ENCODE measurements at places on chromosomes 13 and 19.

DNA sequence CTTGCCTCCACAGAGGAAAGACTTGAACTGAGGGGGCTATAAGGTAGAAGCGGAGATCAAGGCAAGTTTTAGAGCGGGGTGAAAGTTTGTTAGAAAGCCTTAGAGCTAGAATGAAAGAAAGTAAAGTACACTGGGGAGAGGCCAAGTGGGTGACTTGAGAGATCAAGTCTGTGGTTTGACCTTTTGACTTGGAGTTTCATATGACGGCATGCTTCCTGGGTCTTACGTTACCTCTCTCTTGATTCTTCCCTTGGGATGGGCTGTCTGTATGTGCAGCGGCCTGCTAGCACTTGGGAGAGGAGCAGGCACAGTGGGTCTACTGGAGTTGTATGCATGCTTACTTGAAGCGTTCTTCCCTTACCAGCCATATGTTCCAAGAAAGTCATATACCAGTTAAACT, 1768.5 kb downstream of the PCDH9 start:
- ATAC-seq = no peak

DNA sequence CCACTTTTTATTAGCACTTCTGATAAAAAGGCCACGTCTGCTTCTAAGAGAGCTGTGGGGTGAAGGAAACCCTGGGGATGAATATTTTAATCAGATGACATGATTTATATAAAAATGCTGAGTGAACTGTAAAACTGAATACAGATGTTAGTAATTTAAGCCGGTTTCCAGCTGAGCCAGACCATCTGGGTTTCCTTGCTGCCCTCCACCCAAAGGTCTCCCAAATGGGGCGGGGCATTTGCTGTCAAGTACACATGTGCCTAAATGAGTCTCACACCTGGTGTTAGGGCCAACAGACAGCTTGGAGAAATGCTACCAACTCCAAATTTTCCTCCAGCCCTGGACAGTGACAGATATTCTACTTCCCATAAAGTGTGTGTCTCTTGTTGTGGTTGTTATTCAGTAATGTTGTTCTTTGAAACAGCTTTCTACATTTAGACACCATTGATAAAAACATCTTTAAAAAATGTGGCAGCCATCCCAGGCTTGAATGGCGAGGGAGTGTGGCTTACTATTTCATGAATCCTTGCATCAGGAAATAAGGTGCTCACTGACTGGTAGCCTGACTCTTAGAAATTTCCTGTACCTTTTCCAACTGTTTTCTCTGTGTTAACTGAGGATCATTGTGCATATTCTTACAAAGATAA, 350.4 kb downstream of the MTUS2 start:
- ATAC-seq = no peak

GRCh38 chr13:75165543-75166230, 316.3 kb downstream of the TBC1D4 start:
- no peak for ATAC-seq

DNA sequence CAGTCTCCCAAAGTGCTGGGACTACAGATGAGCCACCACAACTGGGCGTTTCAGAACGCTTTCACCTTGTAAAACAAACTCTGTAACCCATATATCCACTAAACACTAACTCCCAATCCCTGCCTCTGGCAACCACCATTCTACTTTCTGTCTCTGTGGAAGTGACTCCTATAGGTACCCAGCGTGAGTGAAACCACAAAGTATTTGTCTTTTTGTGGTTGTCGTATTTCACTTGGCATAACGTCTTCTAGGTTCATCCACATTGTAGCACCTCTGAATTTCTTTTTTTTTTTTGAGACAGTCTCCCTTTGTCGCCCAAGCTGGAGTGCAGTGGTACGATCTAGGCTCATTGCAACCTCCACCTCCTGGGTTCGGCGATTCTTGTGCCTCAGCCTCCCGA, 44.8 kb downstream of the BRD4 start:
- ATAC-seq = no peak

- no peak for ATAC-seq
Measured at GRCh38 chr19:57800696-57801095, 14.0 kb downstream of the ZNF552 start.

GRCh38 chr13:46633416-46633815, 80.4 kb downstream of the LRCH1 start:
- ATAC-seq = no peak

- ATAC-seq = no peak
Measured at GRCh38 chr13:41942462-41943094, 18.3 kb downstream of the VWA8 start.

- no peak for ATAC-seq
Measured at GRCh38 chr13:114071410-114071809, 61.0 kb downstream of the RASA3 start.

DNA sequence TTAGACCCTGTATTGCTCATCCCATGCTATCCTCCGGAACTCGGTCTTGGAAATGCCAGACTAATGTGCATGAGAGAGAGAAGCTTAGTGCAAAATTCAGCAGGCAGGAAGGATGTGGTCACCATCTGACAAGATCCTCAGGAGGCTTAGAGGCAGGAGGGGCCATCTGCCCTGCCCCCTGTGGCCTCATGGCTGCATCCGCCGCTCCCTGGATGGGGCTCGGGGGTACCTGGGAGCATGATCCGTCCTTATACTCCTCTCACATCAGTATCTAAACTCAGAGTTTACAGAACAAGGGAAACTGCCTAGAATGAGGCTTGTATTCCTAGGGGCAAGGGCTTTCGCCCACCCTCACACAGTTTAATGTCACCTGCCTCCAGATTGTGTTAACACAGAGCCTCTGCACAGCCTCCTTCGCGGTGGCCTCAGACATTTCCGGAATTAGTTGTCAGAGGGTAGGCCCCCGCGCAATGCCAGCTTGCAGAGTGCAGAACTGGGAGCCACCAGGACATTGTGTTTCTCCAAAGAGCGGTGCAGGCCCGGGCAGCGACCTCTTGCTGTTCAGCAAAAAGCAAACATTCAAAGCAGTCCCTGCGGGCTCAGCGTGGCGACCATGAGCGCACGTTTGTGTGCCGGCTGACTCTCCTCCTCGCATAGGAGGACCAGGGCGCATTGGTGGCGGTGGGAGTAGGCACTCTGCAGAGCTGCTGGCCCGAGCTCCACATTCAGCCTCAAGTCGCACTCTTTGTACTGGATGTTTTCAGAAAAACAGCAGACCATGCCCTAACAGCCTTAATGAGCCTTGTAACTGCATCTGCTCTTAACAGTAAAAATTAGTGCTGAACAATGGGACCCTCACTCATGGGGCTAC, 39.1 kb downstream of the GPR12 start:
- ATAC-seq = no peak

GRCh38 chr19:6753178-6754031, 13.8 kb downstream of the SH2D3A start:
- ATAC-seq = peak; percentile 78

DNA sequence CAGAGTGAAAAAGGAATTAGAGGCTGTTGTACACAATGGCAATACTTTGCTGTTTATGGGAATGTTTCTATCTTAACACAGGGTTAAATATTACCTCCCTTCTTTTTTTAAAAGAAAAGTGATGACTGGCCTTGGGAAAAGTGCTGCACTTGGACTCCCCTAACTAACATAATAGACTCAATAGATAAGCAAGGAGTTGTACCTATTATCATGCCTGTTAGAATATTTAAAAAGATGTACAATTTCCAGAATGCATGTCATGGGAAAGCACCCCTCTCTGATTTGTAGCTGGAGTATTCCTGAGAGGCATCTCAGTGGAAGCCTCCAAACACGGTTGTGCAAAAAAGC, 79.3 kb upstream of the GPC6 start:
- no peak for ATAC-seq

- ATAC-seq = no peak
Measured at GRCh38 chr19:45599286-45599685, 2.7 kb downstream of the GPR4 start.

DNA sequence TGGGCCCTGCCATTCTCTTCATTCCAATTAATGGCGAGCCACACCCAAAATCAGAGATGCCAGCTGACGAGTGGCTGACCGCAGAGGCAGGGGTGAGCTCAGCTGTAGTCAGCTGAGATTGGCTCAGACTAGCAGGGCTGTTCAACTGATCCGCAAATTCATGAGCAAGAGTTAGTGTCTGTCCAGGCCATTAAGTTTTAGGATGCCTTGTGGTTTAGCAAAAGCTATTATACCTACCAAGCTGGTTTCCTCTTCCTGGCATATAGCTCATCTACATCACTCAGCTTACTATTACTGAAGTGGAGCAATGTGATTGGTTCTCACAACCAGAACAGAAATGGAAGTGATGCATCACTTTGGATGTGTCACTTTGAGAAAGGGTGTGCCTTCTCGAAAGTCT, 148.7 kb downstream of the NALCN start:
- no peak for ATAC-seq

GRCh38 chr13:44819245-44819644, 170.0 kb downstream of the NUFIP1 start:
- ATAC-seq = no peak

GRCh38 chr13:28719227-28720055, 671 bp upstream of the SLC46A3 start:
- ATAC-seq = no peak

GRCh38 chr13:22017226-22017625, 346.4 kb downstream of the FGF9 start:
- ATAC-seq = no peak
